Right cardiac atrium (tissue), 5 donors: ENCODE measurements at places on chromosomes 7 and 10. TPM values are rescaled to one million over a fixed set of nuclear protein-coding genes. Genes with fewer than 3 reads are reported as not detected.

HSPA12A gene
- total RNA-seq, result 21.9 TPM

LIPJ gene
- 0.11 TPM for total RNA-seq

SGCE gene
- total RNA-seq, result 42.2 TPM

SPAM1 gene
- total RNA-seq, result not detected

CALHM1 gene
- total RNA-seq, result not detected

WASHC2C gene
- total RNA-seq, result 50.1 TPM

NCF1 gene
- total RNA-seq, result 1.6 TPM

PTPRN2 gene
- total RNA-seq, result 1.8 TPM

ELMO1 gene
- 17.9 TPM for total RNA-seq
